Breast epithelium (tissue), 4 donors: ENCODE measurements at places on chromosomes 2 and 18.

DNA sequence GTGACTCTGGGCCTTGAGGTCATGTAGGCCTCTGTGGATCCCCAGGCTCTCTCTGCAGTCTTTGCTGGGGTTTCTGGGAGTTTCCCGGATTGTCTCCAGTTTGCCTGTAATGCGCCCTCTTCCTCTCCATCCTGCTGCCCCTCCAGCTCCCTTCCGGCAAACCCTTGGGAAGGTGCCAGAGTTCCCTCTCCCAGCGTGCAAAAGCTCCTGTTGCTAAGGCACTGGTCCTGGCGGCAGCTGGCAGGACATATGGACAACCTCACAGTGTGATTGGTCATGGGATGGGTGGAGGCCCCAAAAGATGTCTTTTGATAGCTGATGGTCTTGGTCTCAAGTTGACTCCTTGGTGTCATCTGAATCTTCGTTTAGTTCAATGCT, 320.1 kb downstream of the CYP26B1 start:
- DNase-seq, result no peak

DNA sequence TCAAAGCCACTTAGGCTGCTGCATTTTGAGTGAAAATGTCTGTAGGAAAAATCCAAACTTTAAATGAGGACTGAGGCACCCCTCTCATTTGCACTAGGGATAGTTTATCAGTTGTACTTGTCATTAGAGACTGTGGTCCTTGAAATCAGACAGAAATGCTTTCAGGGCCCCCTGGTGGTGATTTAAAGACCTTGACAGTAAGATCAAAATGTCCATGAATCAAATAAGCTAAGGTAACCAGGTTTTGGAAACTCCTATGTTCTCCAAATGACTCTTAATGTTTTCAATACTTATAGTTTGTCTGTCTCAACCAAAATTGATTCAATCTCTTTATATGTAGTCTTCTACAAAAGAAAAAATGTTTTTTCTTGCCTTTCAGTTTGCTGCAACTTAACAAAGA, 28.8 kb upstream of the DDX18 start:
- no peak for DNase-seq

- no peak for DNase-seq
These were observed 30.9 kb downstream of the NFATC1 start for GRCh38 chr18:79426376-79427300.

DNA sequence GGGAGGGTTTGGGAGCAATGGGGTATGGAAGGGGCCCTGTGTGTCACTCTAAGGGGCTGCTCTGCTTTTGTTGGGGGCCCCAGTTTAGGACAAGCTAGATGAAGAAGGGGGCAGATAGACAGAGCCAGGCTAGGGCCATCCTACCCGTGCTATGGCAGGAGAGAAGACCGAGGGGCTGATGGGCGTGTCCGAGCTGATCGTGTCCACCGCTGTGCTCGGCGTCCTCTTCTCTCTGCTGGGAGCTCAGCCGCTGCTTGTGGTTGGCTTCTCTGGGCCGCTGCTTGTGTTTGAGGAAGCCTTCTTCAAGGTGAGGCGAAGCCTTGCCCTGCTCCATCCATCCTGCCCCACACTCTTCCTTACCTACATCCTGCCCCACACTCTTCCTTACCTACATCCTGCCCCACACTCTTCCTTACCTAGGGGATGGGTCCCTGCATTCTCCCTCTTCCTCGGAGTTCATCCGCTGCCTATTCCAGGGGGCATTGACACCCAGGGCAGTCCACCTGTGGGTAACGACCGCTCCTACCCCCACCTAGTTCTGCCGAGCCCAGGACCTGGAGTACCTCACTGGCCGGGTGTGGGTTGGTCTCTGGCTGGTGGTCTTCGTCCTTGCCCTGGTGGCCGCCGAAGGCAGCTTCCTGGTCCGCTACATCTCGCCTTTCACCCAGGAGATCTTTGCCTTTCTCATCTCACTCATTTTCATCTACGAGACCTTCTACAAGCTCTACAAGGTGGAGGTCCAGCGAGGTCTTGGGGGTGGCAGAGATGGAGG, 8.9 kb downstream of the SLC4A3 start:
- no peak for DNase-seq

- DNase-seq, result no peak
These were observed 16.2 kb downstream of the EML4 start for GRCh38 chr2:42185220-42185921.

GRCh38 chr2:219025637-219026585, 15.4 kb downstream of the CFAP65 start:
- DNase-seq, result no peak

DNA sequence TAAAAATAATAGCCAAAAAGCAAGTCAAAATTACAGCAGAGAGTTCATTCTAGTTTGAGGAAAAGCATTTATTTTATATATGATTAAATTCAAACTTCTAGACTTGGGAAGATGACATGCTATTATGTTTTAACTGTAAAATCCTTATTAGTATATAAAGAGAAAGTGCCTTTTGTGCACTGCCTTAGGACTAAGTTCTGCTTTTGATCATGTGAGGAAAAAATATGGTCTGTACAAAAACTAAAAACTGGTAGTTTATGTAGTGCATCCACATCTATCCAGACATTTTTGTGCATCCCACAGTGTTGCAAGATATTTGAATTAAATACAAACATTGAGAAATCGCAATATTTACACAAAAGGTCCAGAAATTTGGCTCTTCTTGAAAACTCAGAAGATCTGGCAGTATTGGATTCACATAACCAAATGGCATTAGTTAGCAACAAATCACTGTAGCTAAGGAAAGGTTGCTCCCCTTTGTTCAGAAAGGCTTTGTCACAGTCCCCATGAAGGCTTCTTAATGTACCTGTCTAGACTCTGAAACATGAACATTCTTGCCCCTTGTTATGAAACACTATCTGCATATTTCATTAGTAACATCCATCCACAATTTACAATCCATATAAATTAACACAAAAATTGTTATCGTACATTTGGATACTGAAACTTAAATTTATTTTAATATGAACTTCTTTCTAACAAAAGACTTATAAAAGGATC, 2.2 kb downstream of the MMADHC start:
- DNase-seq, result no peak

DNA sequence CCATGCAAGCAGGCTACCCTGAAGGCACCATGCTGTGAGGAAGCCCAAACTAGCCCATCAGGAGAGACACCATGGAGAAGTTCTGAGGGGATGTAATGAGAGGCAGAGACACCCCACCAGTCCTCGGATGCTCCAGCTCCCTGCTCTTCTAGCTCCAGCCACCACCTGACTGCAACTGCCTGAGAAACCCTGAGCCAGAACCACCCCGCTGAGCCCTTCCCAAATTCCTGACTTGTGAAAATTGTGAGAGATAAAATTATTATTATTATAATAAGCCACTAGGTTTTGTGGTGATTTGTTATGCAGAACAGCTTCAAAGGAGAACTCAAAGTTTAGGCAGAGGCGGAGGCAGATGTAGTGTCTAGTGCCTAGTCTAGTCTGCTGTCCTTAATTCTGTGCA, 67.1 kb upstream of the HK2 start:
- DNase-seq, result no peak

- DNase-seq, result no peak
These were observed 7.8 kb downstream of the GRB14 start for GRCh38 chr2:164613321-164613982.

DNA sequence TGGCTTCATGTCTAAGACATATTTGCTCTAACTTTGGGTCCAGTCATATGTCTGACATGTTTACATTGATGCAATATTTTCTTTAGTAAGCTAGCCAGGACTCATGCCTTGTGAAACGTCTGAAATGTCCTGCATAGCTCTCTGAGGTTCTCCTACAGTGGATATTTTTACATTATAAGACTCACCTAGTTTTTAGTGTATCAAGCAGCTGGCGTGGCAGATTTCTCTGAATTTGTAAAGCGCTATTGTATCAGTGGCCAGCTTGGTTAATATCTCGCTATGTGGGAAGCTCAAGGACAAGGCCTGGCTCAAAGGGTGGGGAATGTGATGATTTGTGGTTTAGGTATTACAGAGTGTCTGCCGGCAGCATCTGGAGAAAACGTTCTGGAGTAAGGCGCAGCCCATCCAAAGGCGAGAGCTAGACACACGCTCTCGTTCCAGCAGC, 164.3 kb downstream of the LTBP1 start:
- DNase-seq, result no peak

GRCh38 chr2:144166743-144167142, 353.2 kb downstream of the ZEB2 start:
- no peak for DNase-seq

DNA sequence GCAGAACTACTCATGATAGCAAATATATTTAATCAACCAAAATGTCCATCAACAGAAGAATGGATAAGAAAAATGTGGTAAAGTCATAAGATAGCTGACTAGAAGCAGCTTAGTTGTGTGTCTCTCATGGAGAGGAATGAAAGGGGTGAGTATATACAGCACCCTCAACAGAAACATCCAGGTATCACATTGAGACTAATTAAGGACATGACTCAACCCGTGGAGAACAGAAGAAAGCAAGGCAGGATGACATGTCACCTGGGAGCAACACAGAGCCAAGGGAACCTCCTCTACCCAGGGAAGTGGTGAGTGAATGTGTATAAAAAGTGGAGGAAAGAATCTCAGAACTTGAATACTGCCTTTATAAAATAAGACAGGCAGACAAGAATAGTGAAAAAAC, 1695.0 kb upstream of the CELF4 start:
- DNase-seq, result no peak

DNA sequence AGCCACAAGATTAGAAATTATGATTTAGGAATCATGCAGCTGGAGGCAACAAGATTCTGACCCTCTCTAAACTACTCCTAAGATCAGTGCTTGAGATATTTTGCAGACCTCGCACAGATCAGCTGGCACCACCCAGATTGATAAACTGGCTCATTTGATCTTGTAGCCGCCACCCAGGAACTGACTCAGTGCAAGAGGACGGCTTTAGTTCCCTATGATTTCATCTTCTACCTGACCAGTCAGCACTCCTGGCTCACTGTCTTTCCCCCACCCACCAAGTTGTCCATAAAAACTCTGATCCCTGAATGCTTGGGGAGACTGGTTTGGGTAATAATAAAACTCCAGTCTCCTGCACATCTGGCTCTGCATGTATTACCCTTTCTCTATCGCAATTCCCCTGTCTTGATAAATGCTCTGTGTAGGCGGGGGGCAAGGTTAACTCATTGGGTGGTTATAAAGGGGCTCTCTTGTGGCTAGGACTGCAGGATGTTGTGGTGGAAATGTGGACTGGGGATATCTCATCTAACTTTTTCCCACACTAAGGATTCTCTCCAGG, 96.1 kb downstream of the ARL6IP6 start:
- no peak for DNase-seq

DNA sequence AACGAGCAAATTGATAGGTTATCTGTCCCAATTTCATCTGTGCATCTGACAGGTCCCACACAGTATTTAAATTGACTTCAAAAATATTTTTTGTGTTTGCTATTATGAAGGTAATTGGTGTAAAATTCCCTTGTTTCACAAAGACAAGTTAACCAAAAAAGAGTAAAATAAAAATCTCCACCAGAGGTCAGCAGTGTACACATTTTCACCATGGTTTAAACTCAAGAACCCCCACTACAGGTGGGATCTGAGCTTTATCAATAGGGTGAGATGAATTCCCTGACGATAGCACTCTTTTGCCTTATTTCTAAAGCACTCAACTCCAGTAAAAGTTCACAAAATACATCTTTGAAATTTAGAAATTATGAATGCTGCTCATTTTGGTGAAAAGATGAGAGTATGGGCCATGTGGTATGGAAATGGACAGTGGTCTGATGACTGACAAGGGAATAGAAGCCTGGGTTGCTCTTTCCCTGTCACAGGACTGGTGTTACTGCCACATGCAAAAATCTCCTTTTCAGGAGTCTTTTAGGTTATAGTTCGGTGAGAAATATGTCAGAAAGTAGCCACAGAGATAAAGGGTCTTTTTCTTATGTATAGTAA, 68.0 kb downstream of the SERPINB8 start:
- DNase-seq, result no peak

DNA sequence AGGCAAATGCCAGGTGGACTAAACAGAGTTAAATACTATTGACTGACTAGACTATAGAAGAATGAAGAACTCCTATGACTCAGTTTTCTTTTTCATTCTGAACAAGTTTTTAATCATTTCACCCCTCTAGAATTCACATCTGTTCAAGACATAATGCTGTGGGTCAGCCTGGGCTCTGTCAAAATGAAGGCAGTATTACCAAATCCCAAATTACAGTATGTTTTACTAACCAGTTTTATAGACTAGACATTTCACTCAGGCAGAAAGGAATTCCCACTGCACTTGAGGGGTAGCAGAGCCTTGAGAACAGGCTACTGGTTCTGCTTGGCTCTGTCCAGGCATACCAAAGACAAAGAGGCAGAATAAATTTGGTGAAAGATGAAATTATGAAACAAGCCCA, 511.7 kb downstream of the EPHA4 start:
- DNase-seq, result no peak

GRCh38 chr2:154587739-154588138, 110.8 kb upstream of the KCNJ3 start:
- DNase-seq, result no peak

- DNase-seq, result no peak
These were observed 60.8 kb downstream of the ST6GAL2 start for GRCh38 chr2:106825161-106825560.

- no peak for DNase-seq
These were observed 100.3 kb downstream of the B3GNT2 start for GRCh38 chr2:62296034-62296831.

DNA sequence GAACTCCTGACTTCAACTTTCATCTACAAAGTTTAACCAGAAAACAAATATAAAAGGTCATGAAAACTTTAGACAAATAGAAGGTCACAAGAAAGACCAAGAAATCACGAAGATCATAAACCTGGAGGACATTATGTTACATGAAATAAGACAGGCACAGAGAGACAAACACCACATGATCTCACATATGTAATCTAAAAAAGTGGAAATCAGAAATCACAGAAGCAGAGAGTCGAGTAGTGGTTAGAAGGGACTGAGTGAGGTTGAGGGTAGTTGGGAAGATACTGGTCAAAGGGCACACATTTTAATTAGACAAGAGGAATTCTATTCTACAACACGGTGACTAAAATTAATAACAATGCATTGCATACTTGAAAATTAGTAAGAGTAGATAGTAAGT, 1.4 kb downstream of the GCFC2 start:
- DNase-seq, result no peak
